A172 (cell line): ENCODE measurements at places on chromosomes 7 and 10. TPM values are rescaled to one million over a fixed set of nuclear protein-coding genes. Genes with fewer than 3 reads are reported as not detected.

Gene ANKRD2
- total RNA-seq = 2.0 and 6.7 TPM in 2 replicates

Gene VENTX
- total RNA-seq = not detected in 2 replicates

Gene NCF1
- not detected in 2 replicates for total RNA-seq

Gene CAV2
- 139 and 158 TPM in 2 replicates for total RNA-seq

Gene SPAM1
- total RNA-seq = not detected in 2 replicates

Gene BRI3
- 107 and 132 TPM in 2 replicates for total RNA-seq

Gene CPN1
- not detected in 2 replicates for total RNA-seq

Gene ZSCAN21
- 11.2 and 14.3 TPM in 2 replicates for total RNA-seq

Gene OGA
- total RNA-seq = 82.2 and 98.2 TPM in 2 replicates

Gene SLC18A2
- not detected in 2 replicates for total RNA-seq

Gene SPDYE8
- not detected in 2 replicates for total RNA-seq

Gene PON1
- not detected in 2 replicates for total RNA-seq

Gene SORBS1
- 0.91 and 2.5 TPM in 2 replicates for total RNA-seq

Gene CYP26C1
- 0.02 TPM in 1 of 2 replicates, not detected in the other for total RNA-seq

Gene RAB19
- total RNA-seq = not detected in 2 replicates

Gene WNT8B
- total RNA-seq = not detected in 2 replicates

Gene IGF2BP3
- 64.3 and 74.1 TPM in 2 replicates for total RNA-seq

Gene PTN
- 11.9 and 12.5 TPM in 2 replicates for total RNA-seq

Gene ANKRD1
- total RNA-seq = 705 and 1,018 TPM in 2 replicates

Gene FGL2
- 0.09 TPM in 1 of 2 replicates, not detected in the other for total RNA-seq

Gene TMEM178B
- 0.34 and 0.50 TPM in 2 replicates for total RNA-seq
